ENCODE measurements at places on chromosomes 5 and 9.

DNA sequence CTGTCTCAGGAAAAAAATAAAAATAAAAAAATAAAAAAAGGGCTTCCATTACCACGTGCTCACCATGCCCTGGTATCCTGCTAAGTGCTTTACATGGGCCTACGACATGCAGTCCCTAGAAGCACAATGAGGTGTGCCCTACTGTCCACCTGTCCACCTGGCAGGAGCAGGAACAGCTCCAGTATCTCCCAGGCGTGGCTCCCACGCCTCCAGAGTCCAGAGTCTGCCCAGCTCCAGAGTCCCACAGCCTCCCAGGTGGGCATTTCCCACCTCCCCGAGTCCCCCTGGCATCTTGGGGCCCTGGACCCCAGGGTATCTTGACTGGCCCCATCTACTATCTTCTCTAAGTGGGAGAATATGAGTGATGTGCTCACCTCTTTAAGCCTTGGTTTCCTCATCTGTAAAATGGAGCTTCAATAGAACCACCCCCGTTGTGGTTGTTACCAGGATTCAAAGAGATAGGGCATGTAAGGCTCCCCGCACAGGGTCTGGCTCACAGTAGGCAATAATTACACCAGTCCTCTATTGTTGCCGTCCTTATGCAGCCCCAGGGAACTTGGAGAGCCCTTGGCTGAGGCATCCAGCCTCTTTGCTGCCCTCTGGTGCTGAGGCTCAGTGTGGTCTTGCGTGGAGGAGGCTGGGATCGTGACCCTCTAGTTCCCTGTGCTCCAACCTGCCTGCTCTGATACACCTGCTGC is 8.9 kb downstream of the CXCL14 start:
- peak; percentile 8 for DNase-seq

GRCh38 chr5:117488976-117489500 is 914.4 kb upstream of the SEMA6A start:
- DNase-seq, result no peak

- no peak for DNase-seq
These were observed 20.7 kb downstream of the PTPN3 start for GRCh38 chr9:109477258-109478050.

DNA sequence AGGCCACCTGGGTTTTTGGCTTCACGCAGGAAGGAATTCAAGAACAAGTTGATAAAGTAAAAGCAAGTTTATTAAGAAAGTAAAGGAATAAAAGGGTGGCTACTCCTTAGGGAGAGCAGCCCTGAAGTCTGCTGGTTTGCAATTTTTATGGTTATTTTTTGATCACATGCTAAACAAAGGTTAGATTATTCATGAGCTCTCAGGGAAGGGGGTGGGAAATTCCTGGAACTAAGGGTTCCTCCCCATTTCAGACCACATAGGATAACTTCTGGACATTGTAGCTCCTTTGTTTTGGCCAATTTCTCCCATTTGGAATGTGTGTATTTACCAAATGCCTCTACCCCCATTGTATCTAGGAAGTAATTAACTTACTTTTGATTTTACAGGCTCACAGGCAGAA is 63.9 kb upstream of the SYK start:
- no peak for DNase-seq

DNA sequence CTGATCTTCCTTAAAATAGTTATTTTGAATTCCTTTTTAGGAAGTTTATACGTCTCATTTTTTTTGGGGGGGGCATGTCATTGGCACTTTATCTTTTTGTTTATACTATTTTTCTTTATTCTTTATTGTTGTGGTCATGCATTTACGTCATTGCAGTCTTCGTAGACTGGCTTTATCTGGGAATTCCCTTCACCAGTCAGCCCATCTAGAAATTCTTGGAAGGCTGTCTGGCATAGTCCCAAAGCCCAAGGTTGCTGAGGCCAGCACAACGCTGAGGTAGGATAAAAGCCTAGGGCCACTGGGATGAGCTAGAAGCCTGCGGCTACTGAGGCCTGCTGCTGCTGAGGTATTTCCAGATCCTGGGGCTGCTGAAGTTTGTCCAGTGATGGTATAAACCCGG is 121.5 kb downstream of the ISOC1 start:
- DNase-seq, result no peak

- no peak for DNase-seq
These were observed 872.6 kb downstream of the DTWD2 start for GRCh38 chr5:118115791-118116190.

DNA sequence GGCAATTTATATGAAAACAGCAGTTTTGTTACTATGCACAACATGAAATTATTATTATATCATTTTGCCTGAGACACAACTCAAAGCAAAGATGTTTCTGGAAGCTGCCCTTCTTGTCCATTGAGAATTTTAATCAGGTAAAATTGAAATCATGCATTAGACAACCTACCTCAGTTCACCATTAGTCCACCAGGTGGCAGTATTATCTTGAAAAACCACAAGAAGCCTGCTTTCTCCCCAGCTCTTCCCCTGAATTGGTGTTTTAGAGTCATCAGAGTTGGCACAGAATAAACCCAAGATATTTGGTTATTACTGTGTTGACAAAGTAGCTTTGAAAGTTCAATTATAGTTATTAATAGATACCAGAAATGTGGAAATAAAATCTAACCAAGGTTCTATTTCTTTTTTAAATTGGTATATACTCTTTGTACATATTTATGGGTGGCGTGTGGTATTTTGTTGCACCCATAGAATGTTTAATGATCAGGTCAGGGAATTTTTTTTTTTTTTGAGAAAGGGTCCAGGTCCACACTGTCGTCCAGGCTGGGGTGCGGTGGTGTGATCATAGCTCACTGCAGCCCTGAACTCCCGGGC is 25.7 kb downstream of the UTP15 start:
- DNase-seq, result peak; percentile 75

Data from activated CD4-positive, alpha-beta T cell treated with anti-CD3 and anti-CD28 coated beads, Interleukin-2, Interleukin-4, amounts not matched to agents 100 ng/mL and 50 ng/mL, durations not matched to agents 16 hours and 8 hours (primary cell).